ENCODE measurements at places on chromosomes 1 and 21.

- H3K4me1 ChIP-seq: peaks cover 67% of the 10 kb centered on the region
- no peaks in the 10 kb centered on the region for H3K36me3 ChIP-seq
- no peaks in the 10 kb centered on the region for H3K27me3 ChIP-seq
Observed at GRCh38 chr1:116328671-116329070, 44.4 kb upstream of the ATP1A1 start.

- no peak for DNase-seq
- H3K36me3 ChIP-seq: no peaks in the 10 kb centered on the region
- no peak overlapping the region for H3K27ac ChIP-seq
- H3K4me1 ChIP-seq: peaks cover 25% of the 10 kb centered on the region
Observed at GRCh38 chr1:199223936-199224335, 585.1 kb downstream of the PTPRC start.

DNA sequence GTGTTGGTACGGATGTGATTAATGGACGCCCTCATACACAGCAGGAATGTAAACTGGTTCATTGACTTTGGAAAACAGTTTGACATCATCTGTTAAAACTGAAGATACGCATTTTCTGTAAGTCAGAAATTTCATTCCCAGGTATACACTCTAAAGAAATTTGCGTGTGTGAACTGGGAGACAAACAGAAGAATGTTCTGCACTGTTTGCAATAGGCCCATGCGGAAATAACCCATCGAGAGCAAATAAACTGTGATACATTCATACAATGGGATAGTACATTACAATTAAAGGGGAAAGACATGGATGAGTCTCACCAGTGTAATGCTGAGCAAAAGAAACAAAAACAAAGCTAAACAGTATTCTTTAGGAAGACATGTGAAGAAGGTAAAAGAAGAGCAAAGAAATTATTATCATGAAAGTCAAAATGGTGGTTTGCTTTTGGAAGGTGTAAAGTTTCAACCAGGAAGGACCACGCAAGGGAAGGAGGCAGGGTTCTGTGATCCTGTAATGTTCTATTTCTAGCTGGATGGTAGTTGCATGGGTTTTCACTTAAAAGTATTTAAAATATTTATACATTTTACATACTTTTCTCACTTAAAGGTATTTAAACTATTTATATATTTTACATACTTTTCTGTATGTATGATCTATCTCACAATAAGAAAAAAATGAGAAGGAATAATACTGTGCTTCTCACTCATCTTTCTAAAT, 30.3 kb downstream of the INTS7 start:
- H3K4me3 ChIP-seq: no peak overlapping the region
- H3K36me3 ChIP-seq: peaks cover 25% of the 10 kb centered on the region
- DNase-seq: no peak
- no peak overlapping the region for H3K27ac ChIP-seq

- H3K36me3 ChIP-seq: peaks cover 33% of the 10 kb centered on the region
- H3K27ac ChIP-seq: peak overlapping the region; percentile 17
- H3K4me3 ChIP-seq: no peak overlapping the region
- no peaks in the 10 kb centered on the region for H3K27me3 ChIP-seq
- no peak for DNase-seq
Observed at GRCh38 chr1:77625250-77625649, 57.2 kb downstream of the ZZZ3 start.

GRCh38 chr1:231596337-231596791, 30.2 kb upstream of the DISC1 start:
- H3K4me3 ChIP-seq: no peak overlapping the region
- no peak overlapping the region for H3K27ac ChIP-seq
- H3K4me1 ChIP-seq: peaks cover 13% of the 10 kb centered on the region
- no peaks in the 10 kb centered on the region for H3K27me3 ChIP-seq
- no peaks in the 10 kb centered on the region for H3K36me3 ChIP-seq

- H3K4me3 ChIP-seq: no peak overlapping the region
- H3K27me3 ChIP-seq: peaks cover 6% of the 10 kb centered on the region
- H3K4me1 ChIP-seq: no peaks in the 10 kb centered on the region
- H3K27ac ChIP-seq: no peak overlapping the region
- H3K36me3 ChIP-seq: no peaks in the 10 kb centered on the region
Observed at GRCh38 chr1:214990619-214991018, 91.9 kb upstream of the KCNK2 start.

GRCh38 chr1:25896266-25896665, 10.0 kb downstream of the STMN1 start:
- H3K36me3 ChIP-seq: peaks cover 32% of the 10 kb centered on the region
- peaks cover 17% of the 10 kb centered on the region for H3K4me1 ChIP-seq
- H3K4me3 ChIP-seq: no peak overlapping the region
- no peak for DNase-seq

DNA sequence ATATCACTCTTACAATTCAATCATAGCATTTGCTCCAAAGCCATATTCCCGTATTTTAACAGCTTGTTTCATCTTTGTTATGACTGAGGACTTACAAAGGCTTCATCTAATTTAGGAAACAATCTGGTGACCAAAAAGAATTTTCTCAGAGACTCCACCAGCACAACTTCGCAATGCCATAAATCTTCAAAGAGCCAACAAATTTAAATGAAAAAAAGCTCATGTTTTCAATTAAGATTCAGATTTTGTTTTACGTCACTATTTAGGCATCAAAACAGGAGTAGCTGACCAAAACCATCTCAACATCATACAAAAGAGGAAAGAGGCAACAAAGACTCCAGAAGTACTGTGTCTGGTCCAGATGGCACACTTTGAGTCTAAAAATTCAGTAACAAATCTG, 373.3 kb downstream of the TTLL7 start:
- H3K27me3 ChIP-seq: no peaks in the 10 kb centered on the region
- peaks cover 2% of the 10 kb centered on the region for H3K36me3 ChIP-seq
- H3K4me3 ChIP-seq: no peak overlapping the region
- DNase-seq: no peak
- no peak overlapping the region for H3K27ac ChIP-seq

GRCh38 chr1:182293119-182293589, 98.4 kb downstream of the GLUL start:
- H3K4me1 ChIP-seq: no peaks in the 10 kb centered on the region
- DNase-seq: no peak
- H3K36me3 ChIP-seq: no peaks in the 10 kb centered on the region
- no peaks in the 10 kb centered on the region for H3K27me3 ChIP-seq

GRCh38 chr1:111739925-111740765, 950 bp upstream of the INKA2 start:
- no peak overlapping the region for H3K27ac ChIP-seq
- peaks cover 16% of the 10 kb centered on the region for H3K4me1 ChIP-seq
- DNase-seq: no peak
- H3K27me3 ChIP-seq: peaks cover 35% of the 10 kb centered on the region

DNA sequence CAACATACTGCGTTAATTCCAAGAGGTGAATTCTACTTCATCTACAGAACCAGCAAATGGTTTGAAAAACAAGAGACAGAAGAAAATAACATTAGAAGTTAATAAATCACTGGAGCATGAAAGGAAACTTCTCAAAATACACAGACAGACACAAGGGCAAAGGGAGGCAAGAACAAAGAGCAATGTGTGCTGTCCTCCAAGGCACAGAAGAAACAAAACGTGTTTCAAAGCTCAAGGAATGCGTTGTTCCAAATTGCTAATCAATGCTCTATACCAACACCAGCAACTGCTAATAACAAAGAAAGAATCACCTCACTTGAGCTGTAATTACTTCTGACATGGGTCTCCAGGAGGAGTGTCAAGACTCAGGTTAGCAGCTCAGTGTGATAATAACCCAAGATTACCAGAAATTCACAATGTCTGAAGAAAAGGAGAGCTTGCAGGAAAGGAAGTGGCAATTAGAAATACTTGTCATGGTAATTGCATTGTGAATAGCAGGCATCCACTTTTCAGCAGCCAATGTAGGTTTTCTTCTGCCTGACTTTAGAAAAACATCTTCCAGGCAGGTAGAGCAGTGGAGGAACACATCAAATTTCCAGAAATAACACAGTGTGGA, 175.4 kb downstream of the SEC16B start:
- peaks cover 5% of the 10 kb centered on the region for H3K27me3 ChIP-seq
- H3K27ac ChIP-seq: no peak overlapping the region
- no peaks in the 10 kb centered on the region for H3K4me1 ChIP-seq
- H3K36me3 ChIP-seq: no peaks in the 10 kb centered on the region
- H3K4me3 ChIP-seq: no peak overlapping the region
- DNase-seq: no peak

GRCh38 chr1:165717918-165718515, 19.7 kb upstream of the ALDH9A1 start:
- no peak overlapping the region for H3K4me3 ChIP-seq
- no peaks in the 10 kb centered on the region for H3K27me3 ChIP-seq
- peak; percentile 67 for DNase-seq
- no peaks in the 10 kb centered on the region for H3K4me1 ChIP-seq

GRCh38 chr1:62900566-62900965, 116.6 kb downstream of the ATG4C start:
- H3K4me3 ChIP-seq: no peak overlapping the region
- peaks cover 2% of the 10 kb centered on the region for H3K27me3 ChIP-seq
- H3K36me3 ChIP-seq: no peaks in the 10 kb centered on the region
- DNase-seq: no peak
- no peak overlapping the region for H3K27ac ChIP-seq

Data from activated naive CD4-positive, alpha-beta T cell treated with anti-CD3 and anti-CD28 coated beads for 36 hours (primary cell).